ENCODE measurements at places on chromosomes 4 and X.

GRCh38 chr4:189376901-189377300, 563.8 kb upstream of the FRG1 start:
- DNase-seq: no peak

GRCh38 chrX:44723426-44723825, 120.4 kb upstream of the DUSP21 start:
- no peak for DNase-seq

- DNase-seq: no peak
Observed at GRCh38 chr4:174340714-174341113, 57.0 kb downstream of the CEP44 start.

- DNase-seq: no peak
Observed at GRCh38 chrX:101078716-101079598, at the start of gene TMEM35A. TMEM35A (plus strand) TSS chrX:101078879; CDS start chrX:101079003, 124 bp downstream.

- no peak for DNase-seq
Observed at GRCh38 chr4:4880492-4880891, 21.0 kb downstream of the MSX1 start.

DNA sequence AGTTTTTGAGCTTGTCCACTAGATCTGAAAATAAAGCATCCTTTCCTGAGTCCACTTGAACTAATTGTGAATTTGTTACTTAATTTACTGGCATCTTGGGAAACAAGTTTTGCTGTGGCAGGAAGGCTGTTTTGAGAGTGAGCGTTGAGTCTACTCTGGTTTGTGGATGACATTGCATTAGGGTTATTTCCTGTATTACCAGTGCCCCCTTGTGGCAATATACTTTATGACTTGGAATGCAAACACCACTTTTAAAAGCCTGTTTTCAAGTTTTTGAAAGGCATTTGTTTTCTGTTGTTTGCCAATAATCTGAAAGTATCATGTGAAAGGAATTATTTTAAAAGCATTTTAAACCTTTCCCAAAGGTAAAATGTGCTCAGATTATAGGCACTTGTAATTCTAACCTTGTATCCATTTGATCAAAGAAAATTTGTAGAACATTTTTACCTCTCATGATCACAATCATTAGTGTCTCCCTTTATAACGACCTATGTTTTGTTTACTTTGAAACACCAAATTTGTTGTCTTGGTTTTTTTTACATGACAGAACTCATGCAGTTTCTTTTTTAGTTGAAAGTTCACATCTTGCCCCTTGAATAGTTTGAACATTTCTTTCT, 18.0 kb upstream of the CYP2U1 start:
- peak; percentile 54 for DNase-seq

DNA sequence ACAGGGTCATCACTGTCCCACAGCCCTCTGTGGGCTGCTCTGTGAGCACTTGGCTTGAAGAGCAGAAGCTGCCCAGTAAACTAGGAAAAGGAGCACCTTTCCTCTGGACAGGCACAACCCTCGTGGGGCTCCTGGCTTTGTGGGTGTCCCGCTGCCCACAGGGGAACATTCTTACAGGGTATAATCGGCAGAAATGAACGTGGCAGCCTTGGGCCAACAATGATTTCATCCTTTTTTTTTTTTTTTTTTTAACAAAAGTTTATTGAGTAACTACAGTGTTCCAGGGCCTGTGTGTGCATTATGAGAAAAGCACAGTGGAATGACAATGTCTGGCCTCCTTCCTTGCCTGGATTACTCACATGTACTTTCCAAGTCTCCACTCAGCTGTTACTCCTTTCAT, 197.2 kb downstream of the PDGFC start:
- peak; percentile 67 for DNase-seq

Data from AG09319 (cell line).